Ascending aorta (tissue), 2 donors: ENCODE measurements at places on chromosomes 12 and 14.

DNA sequence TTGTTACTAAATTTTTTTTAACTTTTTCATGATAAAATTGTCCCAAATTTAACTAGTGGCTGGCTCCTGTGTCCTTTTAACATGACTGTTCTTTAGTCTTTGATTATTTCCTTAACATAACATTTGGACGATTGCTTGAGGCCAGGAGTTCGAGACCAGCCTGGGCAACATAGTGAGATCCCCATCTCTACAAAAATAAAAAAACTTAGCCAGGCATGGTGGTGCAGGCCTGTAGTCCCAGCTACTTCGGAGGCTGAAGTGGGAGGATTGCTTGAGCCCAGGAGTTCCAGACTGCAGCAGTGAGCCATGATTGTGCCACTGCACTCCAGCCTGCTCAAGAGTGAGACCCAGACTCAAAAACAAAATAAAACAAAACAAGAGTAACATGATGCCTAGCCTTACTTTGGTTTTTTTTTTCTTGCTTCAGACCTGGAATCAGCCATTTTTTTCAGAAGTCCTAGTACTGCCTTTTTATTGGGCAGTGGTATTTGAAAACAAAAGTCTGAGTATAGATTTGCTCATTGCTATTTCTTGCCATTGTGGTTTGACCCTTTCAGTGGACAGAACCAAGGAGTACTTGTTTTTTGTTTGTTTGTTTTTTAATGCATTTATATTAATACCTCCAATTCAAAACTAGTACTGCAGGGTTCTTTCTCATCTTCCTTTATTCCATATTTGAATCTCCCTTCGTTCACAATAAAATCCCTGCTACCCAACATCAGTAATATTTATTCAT is 4.8 kb downstream of the TOGARAM1 start:
- no peak for DNase-seq

DNA sequence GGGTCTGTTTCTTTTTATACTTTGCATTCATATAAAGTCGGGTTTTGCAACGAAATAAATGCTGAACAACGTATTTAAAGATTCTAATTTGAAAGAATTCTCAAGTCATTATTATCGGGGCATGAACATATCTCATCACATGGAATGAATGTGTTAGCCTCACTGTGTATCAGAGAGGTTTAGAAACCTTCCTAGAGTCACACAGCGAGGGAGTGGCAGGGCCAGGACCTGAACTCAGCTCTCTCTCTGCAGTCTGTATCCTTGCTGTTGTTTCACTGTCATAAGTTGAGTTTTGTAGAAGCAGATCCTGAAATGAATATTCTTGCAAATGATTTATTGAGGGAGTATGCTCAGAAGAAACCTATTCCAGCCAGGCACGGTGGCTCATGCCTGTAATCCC is 209.2 kb upstream of the NOS1 start:
- no peak for DNase-seq

DNA sequence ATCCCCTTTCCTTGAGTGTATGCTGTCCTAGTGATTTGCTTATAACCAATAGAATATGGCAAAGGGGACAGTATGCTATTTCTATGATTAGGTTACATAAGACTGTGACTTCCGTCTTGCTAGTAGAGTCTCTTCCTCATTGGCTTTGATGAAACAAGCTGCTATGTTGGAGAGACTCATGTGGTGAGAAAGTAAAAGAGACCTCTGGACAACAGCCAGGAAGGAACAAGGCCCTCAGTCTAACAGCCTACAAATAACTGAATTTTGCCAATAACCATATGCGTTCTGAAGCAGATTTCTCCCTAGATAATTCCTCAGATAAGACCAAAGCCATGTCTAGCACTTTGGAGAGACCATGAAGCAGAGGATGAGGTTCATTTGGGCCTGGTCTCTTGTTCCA is 134.5 kb upstream of the NAV3 start:
- DNase-seq: no peak

- no peak for DNase-seq
Observed at GRCh38 chr14:99955826-99956455, 109.3 kb upstream of the EVL start.

DNA sequence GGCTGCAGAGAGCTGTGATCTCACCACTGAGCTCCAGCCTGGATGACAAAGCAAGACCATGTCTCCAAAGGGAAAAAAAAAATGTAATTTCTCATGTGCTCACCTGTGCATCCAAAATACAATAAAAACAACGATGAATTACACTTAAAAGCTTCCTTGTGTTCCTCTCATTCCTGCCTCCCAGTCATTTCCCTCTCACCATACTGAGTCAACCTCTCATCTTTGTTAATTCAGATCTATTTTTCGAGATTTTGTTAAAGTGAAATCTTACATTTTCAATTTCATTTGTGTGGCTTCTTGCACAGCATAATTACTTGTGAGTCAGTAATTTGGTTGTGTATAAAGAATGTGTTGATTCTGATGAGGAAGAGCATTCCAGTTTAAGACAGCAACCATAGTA is 1203.2 kb downstream of the TMEM121 start:
- no peak for DNase-seq

DNA sequence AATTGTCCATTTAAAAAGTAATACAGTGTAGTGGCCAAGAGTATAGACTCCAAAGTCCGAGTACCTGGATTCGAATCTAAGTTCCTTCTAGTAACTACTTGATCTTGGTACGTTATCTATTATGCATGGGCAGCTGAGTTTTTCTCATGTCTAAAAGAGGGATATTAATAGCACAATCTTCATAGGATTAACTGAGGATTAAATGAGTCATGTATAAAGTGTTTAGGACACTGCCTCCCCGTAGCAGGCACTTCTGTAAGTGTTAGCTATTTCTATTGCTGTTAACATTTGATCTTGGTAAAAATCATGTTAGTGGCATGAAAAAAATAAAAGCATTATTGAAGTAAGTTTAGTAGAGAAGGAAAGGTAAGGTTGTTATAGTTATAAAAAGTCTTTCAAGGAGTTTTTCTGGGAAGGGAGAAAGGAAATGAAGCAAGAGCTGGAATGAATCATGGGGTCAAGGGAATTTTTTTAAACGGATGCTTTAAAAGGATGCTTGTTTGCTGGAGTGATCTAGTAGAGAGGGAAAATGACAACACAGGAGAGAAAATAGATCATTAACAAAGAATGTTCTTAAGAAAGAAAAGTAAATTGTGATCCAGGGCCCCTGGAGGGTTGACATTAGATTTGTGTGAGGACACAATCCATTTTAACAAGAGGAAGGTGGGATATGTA is 502.2 kb upstream of the USP15 start:
- DNase-seq: no peak

- no peak for DNase-seq
Observed at GRCh38 chr14:95722525-95723190, 8.7 kb upstream of the TCL1A start.
